ENCODE measurements at places on chromosomes 5 and 9. TPM values are rescaled to one million over a fixed set of nuclear protein-coding genes. Genes with fewer than 3 reads are reported as not detected.
A peak's percentile ranks its signal among the peaks of the same experiment; 100 is the strongest.

MYMK gene
- not detected for total RNA-seq

ROR2 gene
- 0.95 TPM for total RNA-seq

OMD gene
- total RNA-seq: not detected

PCDHA3 gene
- total RNA-seq: not detected

SPATA31E1 gene
- not detected for total RNA-seq

CSF2 gene
- total RNA-seq: not detected

MEGF9 gene
- total RNA-seq: 2.9 TPM

CDKN2B gene
- 8.2 TPM for total RNA-seq

GRCh38 chr5:36217988-36218387 is 23.7 kb downstream of the NADK2 start:
- DNase-seq: no peak

GRCh38 chr5:116271446-116272025 is 186.7 kb downstream of the COMMD10 start:
- no peak for DNase-seq

GRCh38 chr5:142601432-142601831 is 84.5 kb downstream of the FGF1 start:
- peak; percentile 17 for DNase-seq

DNA sequence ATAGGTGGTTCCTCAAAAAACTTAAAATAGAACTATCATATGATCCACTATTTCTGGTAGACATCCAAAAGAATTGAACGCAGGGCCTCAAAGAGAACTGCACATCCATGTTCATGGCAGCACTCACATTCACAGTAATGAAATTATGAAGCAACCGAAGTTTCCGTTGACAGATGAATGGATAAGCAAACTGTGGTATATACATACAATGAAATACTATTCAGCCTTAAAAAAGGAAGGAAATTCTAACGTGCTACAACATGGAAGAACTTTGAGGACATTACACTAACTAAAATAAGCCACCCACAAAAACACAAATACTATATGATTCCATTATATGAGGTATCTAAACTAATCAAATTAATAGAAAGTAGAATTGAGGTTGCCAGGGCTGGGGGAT is 18.5 kb downstream of the CENPK start:
- no peak for DNase-seq

DNA sequence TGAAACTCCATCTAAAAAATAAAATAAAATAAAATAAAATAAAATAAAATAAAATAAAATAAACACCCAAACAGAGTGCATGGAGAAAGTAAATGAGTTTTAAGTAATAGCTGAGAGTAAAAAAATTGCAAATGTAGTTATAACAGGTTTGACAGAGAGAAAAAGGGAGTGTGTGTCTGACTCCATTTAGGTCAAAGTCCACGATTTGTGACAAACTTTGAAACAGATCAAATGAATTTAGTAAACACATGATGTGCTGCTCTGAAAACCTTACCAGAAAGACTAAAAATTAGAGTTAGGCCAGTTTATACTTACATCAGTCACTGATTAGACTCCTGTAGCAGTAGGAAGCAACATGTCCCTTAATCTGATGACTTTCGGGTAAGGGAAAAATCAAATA is 346.6 kb downstream of the PARP8 start:
- no peak for DNase-seq

DNA sequence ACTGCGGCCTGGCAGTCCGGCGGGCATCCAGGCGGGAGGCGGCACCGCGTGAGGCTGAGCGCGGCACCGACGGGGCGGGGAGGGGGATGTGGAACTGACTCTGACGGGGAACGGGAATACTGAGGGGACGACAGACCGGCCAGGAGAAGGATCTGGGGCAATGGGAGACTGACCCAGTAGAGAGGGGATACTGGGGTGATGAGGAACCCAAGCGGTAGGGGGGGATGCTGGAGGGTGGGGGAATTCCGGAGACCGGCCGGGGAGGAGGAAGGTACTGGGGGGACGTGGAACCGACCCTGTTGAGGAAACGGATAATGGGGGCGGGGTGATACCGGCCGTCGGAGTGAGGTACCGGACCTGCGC is 423 bp downstream of the IPPK start:
- DNase-seq: peak; percentile 13

GRCh38 chr9:129979071-129979745 is 63.8 kb downstream of the FNBP1 start:
- no peak for DNase-seq

DNA sequence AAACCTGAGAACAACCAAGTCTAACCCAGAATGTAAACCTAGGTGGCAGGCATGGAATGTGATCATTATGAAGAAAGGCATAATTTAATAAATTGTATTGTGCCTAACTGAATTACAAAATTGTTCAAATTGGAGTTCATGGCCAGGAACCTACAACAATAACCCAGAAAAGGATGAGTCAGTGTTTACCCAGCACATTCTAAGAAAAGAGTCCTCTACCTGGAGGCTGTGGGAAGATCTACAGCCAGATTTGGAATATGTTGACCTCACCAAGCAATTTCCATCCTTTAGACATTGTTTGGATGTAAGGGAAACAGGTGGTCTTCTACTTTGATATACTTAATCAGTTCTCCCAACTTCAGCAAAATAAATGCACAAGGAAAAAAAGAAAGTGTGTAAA is 152.2 kb downstream of the TMEM161B start:
- DNase-seq: no peak

- DNase-seq: peak; percentile 3
These were observed 93.4 kb downstream of the PDE6A start for GRCh38 chr5:149851211-149851610.

DNA sequence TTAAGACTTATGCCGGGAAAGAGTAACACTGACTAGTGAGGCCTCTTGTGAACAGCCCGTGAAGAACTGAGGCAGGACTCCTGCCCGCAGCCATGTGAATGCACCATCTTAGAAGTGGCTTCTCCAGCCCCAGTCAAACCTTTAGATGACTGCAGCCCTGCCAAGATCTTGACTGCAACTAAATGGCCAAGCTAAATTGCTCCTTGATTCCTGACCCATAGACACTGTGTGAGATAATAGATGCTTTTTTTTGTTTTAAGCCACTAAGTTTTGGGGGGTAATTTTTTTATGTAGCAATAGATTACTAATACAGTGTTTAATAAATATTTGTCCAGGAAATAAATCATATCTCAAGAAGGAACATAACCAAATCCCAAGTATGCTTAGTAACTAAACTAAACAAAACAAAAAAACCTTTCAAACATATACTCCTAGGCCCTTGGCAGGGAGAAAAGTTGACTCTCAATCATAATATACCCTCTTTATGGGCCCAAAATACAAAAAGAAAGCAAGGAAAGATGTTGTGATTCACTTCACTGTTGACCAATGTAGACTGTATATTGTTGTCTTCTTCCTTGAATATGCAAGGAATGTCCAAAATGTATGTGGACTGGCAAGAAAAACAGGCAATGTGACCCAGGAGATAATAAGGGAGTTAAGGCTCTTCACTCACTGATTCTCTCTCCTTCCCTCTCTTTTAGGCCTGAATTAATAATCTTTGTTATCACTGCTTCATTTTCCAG is 79.7 kb upstream of the ZNF366 start:
- peak; percentile 23 for DNase-seq

GRCh38 chr5:172871982-172872381 is 37.9 kb downstream of the ERGIC1 start:
- DNase-seq: no peak

GRCh38 chr9:89802781-89803355 is 198.1 kb downstream of the GADD45G start:
- no peak for DNase-seq

DNA sequence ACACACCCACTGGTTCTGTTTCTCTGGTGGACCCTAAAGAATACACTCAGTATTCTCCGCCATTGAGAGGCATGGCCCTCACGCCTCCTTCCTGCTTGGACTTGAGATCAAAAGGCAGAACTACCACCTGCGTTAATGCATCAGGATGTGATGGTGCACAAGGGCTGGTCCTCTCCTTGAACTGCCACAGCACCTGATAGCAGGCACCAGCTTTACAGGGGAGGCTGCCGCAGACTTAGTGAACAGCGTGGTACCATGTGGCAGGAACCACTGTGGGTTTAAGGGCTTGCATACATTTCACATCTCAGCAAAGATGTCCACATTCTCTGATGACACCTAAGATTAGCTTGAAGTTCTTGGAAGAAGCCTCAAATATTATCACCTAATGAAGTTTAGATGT is 208.7 kb downstream of the GADD45G start:
- no peak for DNase-seq

DNA sequence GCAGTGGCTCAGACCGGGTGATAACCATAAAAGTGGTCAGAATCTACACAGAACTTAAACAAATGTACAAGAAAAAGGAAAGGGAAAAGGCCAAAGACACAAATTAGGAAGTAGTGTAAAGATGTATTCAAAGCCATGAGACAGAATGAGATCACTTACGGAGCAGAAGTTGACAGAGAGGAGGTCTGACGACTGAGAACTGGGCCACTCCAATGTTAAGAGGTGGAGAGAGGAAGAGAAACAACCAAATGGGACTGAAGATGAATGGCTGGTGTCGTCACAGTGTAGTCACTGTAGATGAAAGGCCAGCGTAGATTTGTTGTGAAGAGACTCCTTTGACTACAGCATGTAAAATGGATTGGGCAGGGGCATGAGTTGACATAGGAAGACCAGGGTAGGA is 114.4 kb downstream of the DROSHA start:
- DNase-seq: no peak

DNA sequence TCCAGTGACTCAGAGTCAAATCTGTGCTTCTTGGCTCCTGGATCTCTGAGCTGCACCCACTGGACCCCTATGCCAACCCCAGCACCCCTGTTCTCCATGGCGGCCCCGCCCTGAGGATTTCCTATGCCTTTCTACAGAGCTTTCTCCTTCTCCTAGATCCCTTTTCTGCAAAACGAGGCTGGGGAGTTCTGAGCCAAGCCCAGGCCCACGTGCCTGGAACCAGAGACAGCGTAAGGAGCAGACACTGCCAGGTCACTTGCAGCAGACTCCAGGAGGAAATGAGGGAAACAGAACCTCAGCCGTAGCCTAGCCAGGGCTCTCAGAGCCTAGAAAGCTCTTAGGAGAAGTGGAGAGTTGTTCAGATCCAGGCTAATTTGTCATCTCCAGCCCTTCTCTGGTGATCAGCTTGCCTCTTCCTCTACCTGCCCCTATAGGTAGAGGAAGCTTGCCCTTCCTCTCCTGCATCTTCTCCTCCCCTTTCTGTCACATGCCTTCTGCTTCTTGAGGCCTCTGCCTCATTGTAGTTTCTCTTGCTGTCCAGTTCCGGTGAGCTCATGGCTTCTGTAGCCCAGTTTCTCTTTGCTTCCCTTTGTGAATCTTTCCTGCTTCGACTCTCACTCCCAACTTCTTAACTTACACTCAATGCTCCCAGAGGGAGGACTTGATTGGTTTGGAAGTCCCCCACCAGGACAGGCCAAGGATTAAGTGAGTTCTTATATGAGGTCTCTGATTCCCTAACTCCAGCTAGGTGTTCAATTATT is 163.4 kb downstream of the RGS3 start:
- no peak for DNase-seq

DNA sequence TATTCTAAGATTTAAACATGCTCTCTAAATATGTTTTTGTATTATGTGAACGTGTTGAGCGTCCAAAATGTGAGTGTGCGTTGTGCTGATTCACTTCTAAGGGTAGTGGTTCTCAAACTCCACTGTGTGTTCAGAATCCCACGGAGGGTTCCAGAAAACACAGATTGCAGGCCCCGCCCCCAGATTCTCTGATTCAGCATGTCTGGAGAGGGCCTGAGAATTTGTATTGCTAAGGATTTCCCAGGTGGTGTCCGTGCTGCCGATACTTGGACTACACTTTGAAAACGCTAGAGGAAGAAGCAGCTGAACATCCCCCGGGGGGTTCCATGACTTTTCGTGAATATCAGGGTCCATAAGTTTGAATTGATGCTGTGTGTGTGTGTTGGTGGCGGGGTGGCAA is 1043.2 kb upstream of the WWC1 start:
- no peak for DNase-seq

GRCh38 chr9:110994771-110995241 is 43.5 kb downstream of the LPAR1 start:
- DNase-seq: no peak

GRCh38 chr9:115650768-115651167 is 502.8 kb upstream of the PAPPA start:
- DNase-seq: no peak

DNA sequence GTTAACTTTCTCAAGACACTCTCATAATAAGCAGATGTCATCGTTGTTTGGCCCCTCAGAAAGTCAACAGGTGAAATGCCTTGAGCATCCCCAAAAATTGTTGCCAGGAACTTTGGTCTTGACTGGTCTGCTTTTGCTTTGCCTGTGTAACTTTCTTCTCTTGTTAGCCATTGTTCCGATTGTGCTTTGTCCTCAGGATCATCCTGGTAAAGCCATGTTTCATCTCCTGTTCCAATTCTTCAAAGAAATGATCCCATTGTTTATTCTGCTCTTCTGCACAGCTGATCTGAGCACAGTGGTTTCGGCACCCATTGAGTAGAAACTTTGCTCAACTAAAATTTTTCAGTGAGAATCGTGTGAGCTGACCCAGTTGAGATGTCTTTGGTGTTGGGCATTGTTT is 8.1 kb upstream of the ZBED3 start:
- no peak for DNase-seq

DNA sequence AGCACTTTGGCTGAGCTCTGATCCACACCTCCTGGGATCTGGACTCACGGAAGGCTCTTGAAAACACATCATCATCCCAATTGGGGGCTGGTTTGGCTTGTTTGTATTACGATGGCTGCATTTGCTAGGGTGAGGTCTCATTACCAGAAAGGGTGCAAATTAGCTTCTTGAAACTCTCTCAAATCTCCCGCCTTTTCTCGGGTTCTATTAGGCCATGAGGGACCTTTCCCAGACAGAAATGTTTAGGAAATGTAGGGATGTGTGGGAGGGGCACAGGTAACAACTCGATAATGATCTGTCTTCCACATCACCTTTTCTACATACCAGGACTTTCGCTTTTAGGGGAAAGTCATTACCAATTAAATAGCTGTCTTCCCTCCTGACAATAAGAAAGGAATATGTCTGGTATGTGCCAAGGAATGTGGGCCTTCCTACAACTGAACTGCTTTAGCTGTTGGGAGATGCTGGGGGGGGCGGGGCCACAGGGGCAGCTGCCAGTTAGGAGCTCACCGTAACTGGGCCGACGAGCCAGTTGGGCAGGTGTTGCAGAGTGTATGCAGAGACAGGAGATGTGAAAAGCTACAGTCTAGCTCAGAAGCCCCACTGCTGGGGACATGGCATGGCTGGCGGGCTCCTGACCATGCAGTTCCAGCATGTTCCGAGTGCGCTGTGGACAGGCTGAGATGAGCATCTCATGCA is 71.2 kb downstream of the AK8 start:
- DNase-seq: peak; percentile 68

GRCh38 chr9:136947955-136948510 is 3.0 kb downstream of the C8G start:
- peak; percentile 68 for DNase-seq

DNA sequence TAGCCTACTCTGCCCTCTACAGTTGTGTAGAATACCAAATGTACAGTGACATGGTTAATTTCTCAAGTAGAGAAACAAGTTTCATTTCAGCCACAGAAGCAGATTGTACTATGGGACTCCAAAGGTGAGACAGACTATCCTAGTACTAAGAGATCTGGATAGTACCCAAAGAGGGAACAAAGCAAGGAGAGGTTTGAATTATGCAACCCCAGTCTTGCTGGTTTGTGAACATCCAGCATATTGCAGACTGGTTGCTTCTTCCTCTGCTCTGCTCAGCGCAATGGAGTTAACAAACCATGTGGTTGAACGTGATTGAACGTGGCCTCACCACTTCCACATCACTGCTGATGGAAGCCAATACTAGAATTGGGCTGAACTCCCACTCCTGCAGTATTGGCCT is 43.3 kb upstream of the ALDOB start:
- DNase-seq: no peak

Data from Caco-2 (cell line).